Cerebellum (tissue), 4 donors: ENCODE measurements at places on chromosomes 3 and 15.
A peak's percentile ranks its signal among the peaks of the same experiment; 100 is the strongest.

- DNase-seq, result no peak
These were observed 39.1 kb downstream of the OCA2 start for GRCh38 chr15:28060005-28060404.

DNA sequence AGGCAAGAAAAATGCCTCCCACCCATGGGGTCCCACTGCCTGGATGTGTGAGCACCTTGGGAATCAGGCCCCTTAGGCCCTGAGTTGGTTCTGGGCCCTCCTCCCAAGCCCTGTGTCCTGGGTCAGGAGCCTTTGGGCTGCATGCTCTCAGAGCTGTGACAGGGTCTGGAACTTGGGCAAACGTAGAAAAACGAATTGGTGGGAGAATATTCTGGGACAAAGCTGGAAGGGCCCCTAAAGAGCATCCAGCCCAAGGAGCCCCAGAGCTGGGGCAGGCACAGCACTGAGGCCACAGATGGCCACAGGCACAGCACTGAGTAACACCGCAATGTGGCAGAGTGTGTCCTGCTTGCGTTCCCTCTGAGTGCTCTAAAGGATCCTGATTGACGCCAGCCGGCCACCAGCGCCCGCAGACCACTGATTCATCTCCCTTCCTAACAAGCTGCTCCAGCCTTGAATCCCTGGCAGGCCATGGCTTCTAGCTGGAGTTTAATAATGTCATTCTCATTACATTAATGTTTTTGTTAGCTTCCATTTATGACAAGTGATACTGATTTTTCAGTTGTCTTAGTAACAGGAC is 18.6 kb upstream of the SEC13 start:
- DNase-seq, result peak; percentile 41

DNA sequence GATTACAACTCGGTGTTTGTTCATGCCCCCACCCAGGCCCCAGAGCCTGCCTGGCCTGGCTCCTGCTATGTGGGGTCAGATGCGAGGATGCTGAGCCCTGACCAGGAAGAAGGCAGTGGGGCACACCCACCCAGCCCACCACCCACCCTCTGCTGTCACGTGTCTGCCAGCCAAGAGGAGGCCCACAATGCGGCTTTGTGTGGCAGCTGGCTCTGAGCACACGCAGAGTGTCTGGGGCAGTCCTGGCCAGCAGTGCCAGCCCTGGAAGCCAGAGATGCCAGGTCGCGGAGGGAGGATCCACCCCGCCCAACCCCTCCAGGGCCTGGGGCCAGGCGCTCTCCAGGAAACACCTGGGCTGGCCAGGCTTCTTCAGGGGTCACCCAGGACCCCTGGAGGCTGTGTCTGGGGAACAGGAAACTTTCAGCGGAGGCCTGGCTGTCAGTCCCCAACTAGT is 26.4 kb upstream of the KLF13 start:
- peak; percentile 51 for DNase-seq

- DNase-seq, result no peak
These were observed 251.4 kb downstream of the MAGI1 start for GRCh38 chr3:65787340-65787739.

GRCh38 chr3:110027446-110028080 is 690.2 kb upstream of the DPPA4 start:
- DNase-seq, result no peak
